A673 (cell line): ENCODE measurements at places on chromosomes 3 and 15.

DNA sequence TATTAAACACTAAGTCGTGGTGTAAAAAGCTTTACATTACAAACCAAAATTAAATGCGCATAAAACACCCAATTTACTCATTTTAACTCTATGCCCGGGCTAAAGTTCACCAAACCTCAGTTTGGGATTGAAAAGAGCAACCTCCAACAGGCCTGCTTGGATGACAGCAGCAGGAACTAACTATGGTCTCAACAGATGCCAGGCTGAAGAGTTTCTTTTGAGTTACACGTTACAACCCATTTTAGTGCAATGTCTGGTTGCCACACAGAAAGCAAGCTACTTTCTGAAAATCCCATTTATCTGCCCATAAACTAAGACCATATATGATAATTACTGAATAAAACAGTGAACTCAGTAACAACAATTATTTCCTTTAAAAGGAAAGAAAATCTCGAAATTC is 2.2 kb downstream of the SATB1 start:
- no peak for DNase-seq

DNA sequence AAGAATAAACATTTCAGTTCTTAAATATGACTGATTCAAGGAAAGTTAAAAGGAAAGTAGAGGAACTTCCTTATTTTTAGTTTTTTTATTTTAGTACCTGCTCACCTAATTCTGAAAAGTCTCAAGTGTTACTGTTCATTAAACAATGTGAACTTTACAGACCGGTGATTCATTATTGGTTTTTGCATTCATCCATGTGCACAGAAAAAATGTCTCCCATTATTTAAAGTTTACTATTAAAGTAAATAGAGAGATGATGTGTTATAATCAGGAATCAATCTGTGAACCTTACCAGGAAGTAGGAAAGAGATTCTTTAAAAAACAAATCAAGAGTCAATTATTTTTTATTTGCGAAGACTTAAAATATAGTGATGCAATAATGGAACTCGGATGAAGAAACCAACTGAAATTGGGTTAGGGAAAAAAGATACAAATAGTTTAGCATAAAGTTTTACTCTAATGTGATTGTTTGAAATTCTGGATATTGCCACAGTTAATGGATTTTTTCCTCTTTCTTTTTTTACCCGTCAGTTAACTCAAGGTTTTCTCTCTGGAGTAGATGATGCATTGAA is 119.4 kb upstream of the SAMMSON start:
- DNase-seq, result no peak

DNA sequence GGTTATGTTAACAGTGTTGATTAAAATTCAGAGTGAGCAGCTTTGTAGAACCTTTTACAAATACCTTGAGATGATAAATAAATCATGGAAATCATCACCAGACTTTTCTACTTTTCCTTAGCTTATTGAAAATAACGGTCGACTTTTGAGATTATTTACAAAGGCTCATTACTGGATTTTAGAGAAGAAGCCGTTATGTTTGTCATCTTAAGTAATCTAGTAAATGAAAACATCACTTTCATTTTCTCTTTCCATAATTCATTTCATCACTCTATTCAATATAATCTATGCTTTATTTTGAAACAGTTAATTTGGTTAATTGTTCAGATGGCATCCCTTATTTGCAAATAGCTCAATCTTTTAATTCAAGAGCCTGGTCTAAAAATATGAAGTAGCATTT is 3.6 kb downstream of the PLCL2 start:
- no peak for DNase-seq

DNA sequence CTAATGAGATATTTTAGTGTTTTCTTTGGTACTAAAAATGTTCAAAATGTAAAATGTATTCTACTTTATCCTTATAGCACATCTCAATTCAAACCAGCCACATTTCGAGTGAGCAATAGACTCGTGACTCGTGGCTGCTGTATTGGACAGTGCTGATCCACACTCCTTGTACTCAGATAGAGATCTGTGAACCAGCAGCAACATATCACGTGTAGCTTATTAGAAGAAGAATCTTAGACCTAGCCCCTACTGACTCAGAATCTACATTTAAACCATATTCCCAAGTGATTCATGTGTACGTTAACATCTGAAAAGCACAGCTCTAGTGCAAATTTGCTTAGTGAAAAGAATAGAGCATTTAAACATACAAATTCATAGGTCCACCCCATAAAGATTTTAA is 130.9 kb downstream of the IL1RAP start:
- DNase-seq, result peak; percentile 35

- no peak for DNase-seq
Observed at GRCh38 chr3:99332276-99332675, 306.1 kb upstream of the COL8A1 start.

- DNase-seq, result peak; percentile 44
Observed at GRCh38 chr15:44654858-44655257, 8.6 kb downstream of the SPG11 start.

- DNase-seq, result no peak
Observed at GRCh38 chr15:39960411-39960810, 26.5 kb downstream of the EIF2AK4 start.

DNA sequence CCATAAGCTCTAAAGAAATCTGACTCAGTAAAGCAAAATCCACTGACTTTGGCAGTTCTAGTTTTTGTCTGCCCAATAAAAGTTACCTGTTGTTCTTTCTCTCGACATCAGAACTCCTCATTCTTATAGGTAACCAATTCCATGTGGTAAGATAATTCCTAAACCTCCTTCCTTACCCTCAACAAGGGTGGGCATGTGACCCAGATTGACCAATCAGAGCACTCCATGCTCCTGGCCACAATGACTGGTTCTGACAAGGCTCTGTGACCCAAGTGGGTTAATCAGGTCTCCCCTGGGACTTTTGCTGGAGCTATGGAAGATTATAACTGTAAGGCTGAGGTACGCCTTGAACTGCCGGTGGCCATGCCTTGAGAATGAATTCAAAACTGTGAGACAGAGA is 31.7 kb downstream of the LINS1 start:
- DNase-seq, result no peak

GRCh38 chr3:13365390-13366379 is 54.4 kb downstream of the NUP210 start:
- DNase-seq, result no peak

GRCh38 chr3:80408030-80408721 is 640.4 kb upstream of the ROBO1 start:
- DNase-seq, result peak; percentile 1

DNA sequence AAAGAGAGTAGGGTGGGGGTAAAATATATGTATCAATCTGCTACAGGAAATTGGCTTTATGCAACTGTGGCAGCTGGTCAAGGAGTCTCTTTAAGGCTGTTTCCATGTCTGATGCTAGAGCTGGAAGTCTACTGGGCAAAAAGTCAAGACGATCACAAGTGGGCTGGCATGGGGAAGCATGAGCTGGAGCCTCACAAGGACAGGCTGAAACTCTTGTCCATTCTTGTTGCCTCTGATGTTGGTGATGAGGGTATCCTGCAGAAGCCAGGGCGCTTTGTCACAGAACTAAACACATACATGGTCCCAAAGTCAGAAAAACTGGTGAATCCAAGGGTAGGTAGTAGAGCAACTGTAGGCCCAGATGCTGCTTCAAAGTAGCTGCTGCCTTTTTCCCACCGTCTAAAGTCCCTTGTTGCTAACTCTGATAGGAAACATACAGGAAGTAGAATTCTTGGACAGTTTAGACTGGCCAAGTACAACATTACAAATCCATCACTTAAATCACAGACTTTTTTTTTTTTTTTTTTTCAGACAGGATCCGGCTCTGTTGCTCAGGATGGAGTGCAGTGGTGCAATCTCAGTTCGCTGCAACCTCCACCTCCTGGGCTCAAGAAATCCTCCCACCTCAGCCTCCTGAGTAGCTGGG is 54.2 kb downstream of the RPL39L start:
- peak; percentile 51 for DNase-seq

DNA sequence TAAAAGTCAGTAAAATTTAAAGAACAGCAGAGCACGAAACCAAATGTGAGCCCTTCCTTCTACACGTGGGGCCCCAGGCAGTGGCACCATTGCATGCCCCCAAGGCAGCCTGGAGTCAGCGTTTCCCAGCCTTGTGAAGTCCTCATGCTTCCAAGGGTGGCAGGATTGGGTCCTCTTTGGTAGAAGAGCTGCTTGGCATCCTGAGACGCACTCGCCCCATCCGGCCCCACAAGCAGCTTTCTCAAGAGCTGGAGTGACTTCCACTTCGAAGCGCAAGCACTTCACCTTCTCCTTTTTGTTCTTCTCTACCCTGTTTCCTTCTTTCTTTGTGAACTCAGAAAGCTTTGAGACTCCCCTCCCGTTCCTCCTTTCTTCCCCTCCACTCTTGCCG is 34.7 kb downstream of the ZNF710 start:
- DNase-seq, result no peak

DNA sequence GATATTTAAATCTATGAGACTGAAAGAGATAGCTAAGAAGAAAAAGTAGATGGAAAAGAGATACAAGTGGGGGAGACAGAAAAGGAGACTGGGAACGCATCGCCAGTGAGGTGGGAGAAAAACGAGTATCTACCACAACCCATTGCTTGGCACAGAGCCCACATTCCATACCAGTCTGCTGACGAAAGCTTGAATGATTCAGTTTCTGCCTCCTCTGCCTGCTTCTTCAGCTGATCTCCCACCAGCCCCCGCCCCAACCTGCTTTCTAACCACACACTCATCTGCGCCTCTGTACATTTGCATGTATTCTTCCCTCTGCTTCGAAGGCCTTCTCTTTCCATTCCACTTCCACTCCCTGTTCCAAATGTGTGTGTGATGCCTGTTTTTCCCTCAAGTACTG is 188.1 kb downstream of the USP13 start:
- peak; percentile 47 for DNase-seq

GRCh38 chr3:8220291-8220690 is 281.3 kb upstream of the LMCD1 start:
- no peak for DNase-seq

- no peak for DNase-seq
Observed at GRCh38 chr3:73600293-73600938, 24.3 kb downstream of the PDZRN3 start.

- DNase-seq, result peak; percentile 85
Observed at GRCh38 chr3:106728315-106729098, 648.7 kb upstream of the CCDC54 start.

DNA sequence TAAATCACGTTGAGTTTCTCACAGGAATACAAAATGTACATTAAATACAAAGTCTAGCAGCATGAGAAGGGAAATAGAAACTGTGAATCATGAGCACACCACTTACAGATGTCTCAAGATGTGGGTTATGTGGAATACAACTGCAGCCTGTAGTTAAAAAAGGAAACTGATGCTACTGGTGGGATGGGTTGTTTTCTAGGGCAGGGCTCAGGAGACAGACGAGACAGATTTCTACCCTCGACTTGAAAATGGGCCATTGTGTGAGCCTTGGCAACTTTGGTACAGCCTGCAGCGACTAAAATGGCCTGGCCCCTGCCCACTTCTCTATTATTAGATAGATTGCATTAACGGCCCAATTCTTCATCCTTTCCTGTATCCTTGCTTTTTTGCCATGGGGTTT is 293.1 kb downstream of the SUCLG2 start:
- no peak for DNase-seq

- no peak for DNase-seq
Observed at GRCh38 chr3:126542340-126543241, 16.1 kb downstream of the C3orf22 start.

GRCh38 chr15:62573876-62574275 is 408.8 kb upstream of the C2CD4B start:
- DNase-seq, result no peak

DNA sequence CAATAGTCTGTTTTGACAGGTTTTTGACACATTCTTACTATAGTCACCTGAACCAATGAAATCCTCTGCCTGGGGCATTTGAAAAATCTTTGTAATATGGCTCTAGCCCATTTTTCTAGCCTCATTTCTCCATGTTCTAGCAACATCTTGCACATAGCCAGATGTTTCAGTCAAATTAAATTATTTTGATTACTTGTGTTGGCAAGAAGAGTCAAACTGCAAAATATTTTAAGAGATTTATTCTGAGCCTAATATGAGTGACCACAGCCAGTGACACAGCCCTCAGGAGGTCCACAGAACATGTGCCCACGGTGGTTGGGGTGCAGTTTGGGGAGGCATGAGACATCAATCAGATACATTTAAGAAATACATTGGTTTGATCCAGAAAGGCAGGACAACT is 6.9 kb downstream of the IFT122 start:
- no peak for DNase-seq

DNA sequence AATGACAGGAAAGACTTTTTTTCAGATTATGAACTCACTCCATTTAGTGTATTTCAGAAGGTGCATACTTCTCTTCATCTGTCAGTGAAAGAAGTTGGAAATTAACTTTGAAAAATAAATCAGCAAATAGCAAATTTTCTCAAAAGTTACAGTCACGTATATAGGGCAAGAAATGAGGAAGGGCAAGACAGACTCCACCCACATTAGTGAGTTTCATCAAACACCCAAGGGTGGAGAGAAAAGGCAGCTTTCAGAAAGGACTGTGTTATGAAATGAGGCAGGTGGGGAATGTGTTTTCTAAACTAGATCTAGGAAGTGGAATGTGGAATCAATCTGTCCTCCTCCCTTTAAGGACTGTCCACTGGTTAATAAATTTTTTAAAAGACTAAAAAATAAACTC is 2.9 kb downstream of the SLC22A13 start:
- DNase-seq, result no peak
